Foreskin keratinocyte (primary cell): ENCODE measurements at places on chromosomes 6 and 20. TPM values are rescaled to one million over a fixed set of nuclear protein-coding genes. Genes with fewer than 3 reads are reported as not detected.

EFCAB8 gene
- not detected in 2 replicates for total RNA-seq

PLCB1 gene
- 0.14 and 0.41 TPM in 2 replicates for total RNA-seq

DNA sequence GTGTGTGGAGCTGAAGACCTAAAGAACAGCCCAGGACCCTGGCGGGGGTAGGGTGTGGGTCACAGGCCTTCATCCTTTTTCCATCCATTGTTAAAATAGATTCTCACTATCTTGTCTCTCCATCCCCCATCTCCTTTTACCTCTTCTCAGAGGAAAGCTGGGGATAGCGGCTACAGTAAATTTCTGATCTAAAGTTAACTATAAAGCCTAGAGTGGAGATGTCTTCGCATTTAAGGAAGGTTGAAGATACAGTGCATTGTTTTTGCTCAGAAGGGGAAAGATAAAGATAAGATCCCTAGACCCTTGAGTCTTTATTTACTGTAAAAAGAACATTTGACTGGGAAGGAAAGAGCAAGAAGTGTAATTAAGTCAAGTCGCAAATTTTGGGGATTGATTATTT, 8.6 kb downstream of the FOXA2 start:
- DNase-seq: no peak

GRCh38 chr20:11064946-11065345, 391.1 kb upstream of the JAG1 start:
- no peak for DNase-seq

- no peak for DNase-seq
These were observed 99.7 kb downstream of the ZMYND8 start for GRCh38 chr20:47256668-47257236.

- DNase-seq: no peak
These were observed 310.6 kb downstream of the ZNF217 start for GRCh38 chr20:53283011-53283410.
